Ovary (tissue), 10 donors: ENCODE measurements at places on chromosomes 5 and 9.
A peak's percentile ranks its signal among the peaks of the same experiment; 100 is the strongest.

- DNase-seq: peak; percentile 99
These were observed 714 bp upstream of the CNOT8 start for GRCh38 chr5:154857530-154858296.

GRCh38 chr9:134894136-134894860 lies 13.7 kb downstream of the FCN2 start:
- peak; percentile 17 for DNase-seq

GRCh38 chr9:134491856-134492255 lies 149.7 kb upstream of the COL5A1 start:
- DNase-seq: no peak

GRCh38 chr9:110059461-110059860 lies 148.5 kb downstream of the C9orf152 start:
- DNase-seq: no peak

- no peak for DNase-seq
These were observed 32.2 kb upstream of the ENHO start for GRCh38 chr9:34555002-34555348.

- no peak for DNase-seq
These were observed 101.6 kb upstream of the PCA3 start for GRCh38 chr9:76662476-76663281.

DNA sequence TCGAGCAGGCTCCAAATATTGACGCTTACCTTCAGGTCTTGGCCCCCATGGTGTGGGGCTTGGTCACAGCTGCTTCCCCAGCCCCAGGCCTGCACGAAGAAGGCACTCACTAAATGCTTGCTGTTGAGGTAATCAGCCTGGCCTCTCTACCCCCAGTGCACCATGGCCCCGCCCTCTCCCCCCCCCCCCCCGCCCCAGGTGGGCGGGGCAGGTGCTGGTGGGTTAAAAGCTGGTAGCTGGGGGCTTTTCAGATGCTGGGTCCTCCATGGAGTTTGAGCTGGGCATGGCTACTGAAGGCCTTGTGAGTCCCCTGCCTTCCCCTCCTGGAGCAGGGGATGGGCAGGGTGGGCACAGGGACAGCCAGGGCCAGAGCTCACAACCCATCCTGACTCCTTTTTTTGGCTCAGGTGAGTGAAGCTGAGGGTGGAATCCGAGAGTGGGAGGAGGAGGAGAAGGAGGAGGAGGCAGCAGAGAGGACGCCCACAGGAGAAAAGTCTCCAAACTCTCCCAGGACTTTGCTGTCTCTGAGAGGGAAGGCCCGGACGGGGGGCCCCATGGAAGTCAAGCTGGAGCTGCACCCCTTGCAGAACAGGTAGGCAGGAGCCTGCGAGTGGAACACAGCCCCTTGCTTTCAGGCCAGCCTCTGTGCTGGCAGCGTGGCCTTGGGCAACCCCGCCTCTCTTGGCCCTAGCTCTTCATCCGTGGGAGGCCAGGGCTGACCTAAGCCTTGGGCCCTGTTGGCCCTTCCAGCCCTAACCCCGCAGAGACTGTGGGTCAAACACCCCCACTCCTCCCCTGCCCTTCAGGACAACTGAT lies 4.4 kb upstream of the TSPAN17 start:
- no peak for DNase-seq

DNA sequence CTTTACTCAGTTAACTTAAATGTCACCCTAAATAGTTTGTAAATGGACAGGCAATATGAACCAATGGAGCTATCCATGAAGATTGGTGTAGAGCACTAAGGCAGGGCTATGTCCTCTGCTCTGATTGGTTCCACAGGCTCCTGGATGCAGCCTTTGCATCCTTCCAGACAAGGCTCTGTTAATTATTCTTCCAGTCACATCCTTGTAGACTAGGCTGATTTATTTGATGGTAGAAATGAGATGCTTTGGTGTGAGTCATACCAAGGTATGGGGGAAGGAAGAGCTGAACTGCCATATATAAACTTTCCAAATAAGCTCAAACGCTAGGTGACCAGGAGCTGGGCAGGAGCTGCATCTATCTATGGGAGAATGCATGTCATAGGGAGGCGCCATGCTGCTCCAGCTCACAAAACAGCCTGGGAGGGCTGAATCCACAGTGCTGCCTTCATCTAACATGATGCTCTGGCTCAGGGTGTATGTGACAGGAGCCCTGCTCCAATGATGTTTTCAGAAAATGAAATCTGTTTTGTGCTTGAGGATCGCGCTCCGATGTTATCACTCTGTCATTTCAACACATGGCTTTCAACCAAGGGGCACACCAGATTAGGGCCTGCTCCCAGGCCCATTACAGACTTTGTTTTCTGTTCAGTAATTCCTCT lies 818.0 kb upstream of the ZNF608 start:
- DNase-seq: no peak

- DNase-seq: no peak
These were observed 1612.7 kb upstream of the ACO1 start for GRCh38 chr9:30771760-30772159.
